GM04503 (cell line): ENCODE measurements at places on chromosomes 16 and 17.

DNA sequence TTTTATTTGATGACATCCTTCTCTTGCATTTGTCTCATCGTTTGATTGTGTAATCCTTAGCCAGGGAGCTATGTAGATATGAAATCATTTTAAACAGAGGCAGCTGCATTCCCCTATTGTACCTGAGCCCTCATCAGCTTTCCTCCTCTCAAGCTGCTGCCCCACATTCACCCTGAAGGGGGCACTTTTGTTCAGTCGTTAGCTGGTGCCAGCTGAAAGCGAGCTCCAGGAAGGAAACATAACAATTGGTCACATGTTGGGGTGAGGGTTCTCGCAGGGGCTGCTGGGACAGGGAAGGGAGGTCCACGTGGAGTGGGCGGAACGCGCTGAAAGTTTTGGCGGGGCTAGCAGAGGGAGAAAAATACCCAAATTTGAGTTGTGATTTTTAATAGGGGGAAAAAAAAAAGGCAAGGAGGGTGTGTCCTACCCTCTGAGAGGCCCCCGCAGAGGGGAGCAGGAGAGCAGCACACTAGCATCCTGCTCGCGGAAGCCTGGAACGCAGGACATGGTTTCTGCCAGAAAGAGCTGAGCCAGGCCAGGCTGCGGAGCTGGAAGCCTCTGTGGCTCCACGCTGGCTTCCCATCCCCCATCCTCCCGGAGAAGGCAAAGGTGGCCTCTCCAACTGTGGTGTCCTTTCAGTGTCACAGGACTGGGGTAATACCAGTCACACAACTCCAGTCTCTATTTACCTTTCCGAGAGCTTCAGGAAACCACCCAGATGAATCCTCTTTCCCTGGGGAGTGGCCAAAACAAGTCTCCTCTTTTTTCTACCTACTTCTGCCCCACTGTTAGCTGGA, 8.5 kb upstream of the MSL1 start:
- DNase-seq = peak; percentile 84

DNA sequence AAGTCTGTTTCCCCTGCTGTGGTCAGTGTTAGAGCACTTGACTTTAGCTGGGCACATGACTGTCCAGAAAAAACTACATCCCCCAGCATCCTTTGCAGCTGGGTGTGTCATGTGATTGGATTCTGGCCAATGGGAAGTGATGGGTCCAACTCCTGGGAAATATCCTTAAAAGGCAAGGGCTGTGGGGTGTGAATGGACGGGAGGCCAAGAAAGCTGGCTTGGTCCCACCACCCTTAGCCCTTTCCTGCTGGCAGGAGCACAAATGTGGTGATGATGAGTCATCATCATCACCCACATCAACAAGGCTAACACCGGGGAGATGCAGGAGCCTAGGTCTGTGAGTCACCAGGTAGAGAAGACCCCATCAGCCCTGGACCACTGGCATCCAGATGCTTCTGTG, 341.7 kb downstream of the C16orf95 start:
- DNase-seq = no peak

DNA sequence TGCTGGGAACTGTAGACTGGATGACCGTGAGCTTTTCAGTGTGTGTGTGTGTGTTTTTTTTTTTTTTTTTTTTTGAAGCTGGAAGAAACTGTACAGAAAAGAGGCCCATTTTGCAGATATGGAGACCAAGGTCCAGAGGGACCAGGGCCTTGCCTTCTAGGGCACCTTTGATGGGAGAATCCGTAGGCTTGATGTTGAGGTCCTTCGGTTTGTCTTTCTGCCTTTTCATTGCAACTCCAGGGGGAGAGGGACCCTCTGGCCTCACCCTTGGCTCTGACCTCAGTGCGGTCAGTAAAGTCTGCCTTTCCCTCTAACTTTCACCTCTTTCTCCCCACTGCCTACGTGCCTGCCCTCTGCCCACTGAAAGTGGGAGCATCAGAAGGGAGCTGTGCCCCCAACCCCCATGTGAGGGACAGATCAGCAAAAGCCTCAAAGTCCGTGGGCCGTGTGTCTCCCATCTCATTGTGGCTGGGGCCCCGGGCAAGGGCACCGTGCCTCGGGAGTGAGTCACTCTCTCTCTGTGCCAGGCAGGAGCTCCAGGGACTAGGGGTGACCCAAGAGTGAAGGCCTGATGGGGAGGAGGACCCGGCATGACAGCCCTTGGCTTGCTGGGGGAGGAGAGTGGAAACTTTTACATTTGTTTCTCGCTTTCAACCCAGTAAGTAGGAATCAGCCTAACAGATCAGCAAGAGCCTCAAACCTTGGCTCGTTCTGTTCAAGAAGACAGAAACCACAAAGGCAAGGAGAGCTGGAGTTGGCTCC, 123.6 kb downstream of the CMIP start:
- DNase-seq = no peak

GRCh38 chr16:54112451-54113206, 174.0 kb downstream of the IRX3 start:
- no peak for DNase-seq

DNA sequence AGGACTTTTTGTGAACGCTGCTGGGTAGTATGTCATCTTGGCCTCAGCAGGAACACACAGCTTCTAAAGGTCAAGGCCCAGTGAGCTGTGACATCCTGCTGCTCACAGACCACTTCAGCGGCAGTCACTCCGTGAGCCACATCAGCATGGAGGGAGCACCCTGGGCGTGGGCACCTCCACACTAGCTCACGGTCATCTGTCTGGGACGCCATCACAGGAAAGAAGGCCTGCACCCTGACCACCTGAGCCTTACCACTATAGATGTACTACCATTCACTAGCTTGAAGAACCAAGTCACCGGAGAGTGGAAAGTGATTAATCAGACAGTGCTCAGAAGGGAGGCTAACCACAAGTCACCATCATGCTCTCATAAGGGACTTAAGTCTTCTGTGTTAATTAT, 3.3 kb downstream of the AXIN1 start:
- no peak for DNase-seq

GRCh38 chr17:67647482-67647881, 70.3 kb upstream of the NOL11 start:
- no peak for DNase-seq

GRCh38 chr16:89395150-89396142, 94.9 kb downstream of the ANKRD11 start:
- DNase-seq = peak; percentile 93

DNA sequence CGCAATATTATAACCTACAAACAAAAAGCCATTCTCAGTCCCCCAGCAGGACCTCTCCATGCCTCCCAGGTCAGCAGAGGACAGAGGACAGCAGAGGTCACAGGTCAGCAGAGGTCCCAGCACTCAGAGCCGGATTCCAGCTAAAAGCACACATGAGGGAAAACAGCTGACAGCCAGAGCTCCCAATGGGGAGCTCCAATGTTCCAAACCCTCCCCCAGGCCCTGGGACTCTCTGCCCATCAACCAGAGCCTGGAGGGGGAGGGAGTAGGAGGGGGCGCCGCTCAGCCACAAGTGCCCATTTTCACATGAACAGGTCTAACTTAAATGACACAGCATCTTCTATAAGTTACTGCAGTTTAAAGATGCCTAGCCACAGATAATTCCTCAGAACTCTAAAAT, 77.5 kb downstream of the ANKRD11 start:
- no peak for DNase-seq

DNA sequence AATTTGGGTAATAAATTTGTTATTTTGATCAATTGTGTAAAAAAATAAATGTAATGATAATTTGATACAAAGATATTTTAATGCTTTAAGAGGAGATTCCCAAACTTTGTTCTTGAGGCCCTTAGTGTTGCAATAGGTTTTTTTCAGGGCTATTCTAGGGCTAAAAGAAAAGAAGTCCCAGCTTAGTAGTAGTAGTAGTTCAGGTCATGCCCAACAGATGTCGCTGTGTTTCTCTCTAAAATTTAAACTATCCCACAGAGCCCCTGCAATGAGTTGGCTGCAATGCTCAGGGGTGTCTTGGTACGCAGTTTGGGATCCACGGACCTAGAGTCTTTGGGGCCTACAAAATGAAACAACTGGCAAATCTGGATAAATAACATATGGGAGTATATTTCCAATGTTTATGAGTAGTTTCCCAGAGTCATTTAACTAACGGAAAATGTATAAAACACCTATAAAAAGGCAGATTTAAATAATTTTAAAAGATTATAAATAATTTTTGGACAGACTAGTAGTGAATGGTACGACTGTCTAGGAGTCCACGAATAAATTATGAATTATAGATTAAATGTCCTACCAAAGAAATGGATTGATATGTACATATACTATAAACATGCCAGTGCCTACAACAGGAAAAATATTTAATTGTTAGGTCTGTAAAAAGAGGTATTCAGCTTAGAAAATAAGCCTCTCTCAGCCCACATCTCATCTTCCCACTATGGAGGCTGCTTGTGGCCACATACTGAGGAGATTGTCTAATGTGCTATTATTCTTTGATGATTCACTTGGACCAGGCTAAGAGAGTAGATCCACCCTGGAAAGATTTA, 228.5 kb upstream of the PMFBP1 start:
- no peak for DNase-seq

- no peak for DNase-seq
Measured at GRCh38 chr16:54277845-54278703, 8.5 kb downstream of the IRX3 start.

- DNase-seq = peak; percentile 42
Measured at GRCh38 chr16:54503011-54503855, 216.6 kb upstream of the IRX3 start.

- DNase-seq = no peak
Measured at GRCh38 chr17:58587713-58588117, 73.3 kb upstream of the MTMR4 start.

- no peak for DNase-seq
Measured at GRCh38 chr17:51434434-51435170, 174.3 kb downstream of the UTP18 start.
